ENCODE measurements at places on chromosomes 2 and 18. TPM values are rescaled to one million over a fixed set of nuclear protein-coding genes. Genes with fewer than 3 reads are reported as not detected.

C2orf80 gene
- polyA plus RNA-seq = 35.4 TPM

CHRNG gene
- 0.35 TPM for polyA plus RNA-seq

LGALSL gene
- 41.0 TPM for polyA plus RNA-seq

MAL gene
- 17.6 TPM for polyA plus RNA-seq

TWIST2 gene
- 2.2 TPM for polyA plus RNA-seq

SPATA3 gene
- not detected for polyA plus RNA-seq

Data from spinal cord (tissue), 10 donors.